Umbilical cord (tissue), 2 donors: ENCODE measurements at places on chromosomes 3 and 15. TPM values are rescaled to one million over a fixed set of nuclear protein-coding genes. Genes with fewer than 3 reads are reported as not detected.

HIGD2B gene
- not detected for total RNA-seq

DNA sequence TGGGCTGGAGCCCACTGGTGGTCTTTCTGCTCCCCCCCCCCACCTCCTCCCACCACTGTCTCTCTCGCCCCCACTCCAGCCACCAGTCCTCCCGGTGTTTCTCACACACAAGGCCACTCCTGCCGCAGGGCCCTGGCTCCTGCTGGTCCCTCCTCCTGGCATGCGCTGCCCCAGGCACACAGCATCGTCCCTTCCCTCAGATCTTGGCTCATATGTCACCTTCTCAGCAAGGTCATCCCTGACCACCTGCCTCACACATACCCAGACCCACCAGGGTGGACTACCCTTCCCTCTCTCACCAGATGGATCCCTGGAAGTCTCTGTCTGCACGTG, 101.5 kb upstream of the IQSEC1 start:
- no peak for DNase-seq

ZNF80 gene
- 2.4 TPM for total RNA-seq

DNA sequence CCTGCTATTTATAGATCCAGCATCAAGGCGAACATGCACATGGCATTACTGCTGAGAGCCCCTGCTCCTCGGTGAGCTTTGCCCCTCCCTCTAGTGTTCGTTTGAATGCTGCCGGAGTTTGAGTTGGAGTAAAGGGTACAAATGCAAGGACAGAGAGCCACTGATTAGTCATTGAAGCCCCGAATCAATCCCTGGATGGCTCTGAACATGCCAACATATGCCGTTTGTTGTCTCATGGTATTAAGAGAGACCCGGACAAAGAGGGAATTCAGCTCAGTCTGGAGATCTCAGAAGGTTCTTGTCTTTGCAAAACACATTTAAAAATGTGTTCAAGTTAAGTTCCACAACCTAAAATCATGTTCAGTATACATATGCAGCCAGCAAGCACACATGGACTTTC, 789.2 kb upstream of the NR2F2 start:
- no peak for DNase-seq

DGKG gene
- 13.5 TPM for total RNA-seq

GRCh38 chr3:37375184-37376127, 201.1 kb upstream of the LRRFIP2 start:
- no peak for DNase-seq

GRCh38 chr15:39963786-39964185, 29.9 kb downstream of the EIF2AK4 start:
- no peak for DNase-seq

SLC28A2 gene
- total RNA-seq: not detected

GTF2E1 gene
- 47.7 TPM for total RNA-seq

DNA sequence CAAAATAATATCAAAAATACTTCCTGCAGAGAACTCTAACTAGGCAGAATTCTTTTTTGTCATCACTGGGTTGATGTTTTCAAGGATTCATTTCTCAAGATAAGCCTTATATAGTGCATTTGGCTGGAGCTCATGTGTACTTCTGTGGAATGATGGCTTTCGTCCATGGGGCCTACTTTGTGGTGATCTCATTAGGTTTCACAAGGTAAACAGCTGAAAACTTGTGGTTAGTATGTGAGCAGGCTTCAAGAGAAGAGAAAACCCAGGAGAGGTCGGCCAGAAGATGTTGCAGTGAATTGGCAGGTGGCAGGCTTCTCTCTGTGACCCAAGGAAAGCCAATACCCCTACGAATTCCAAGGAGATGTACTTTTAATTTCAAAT, 121.4 kb upstream of the PHLDB2 start:
- DNase-seq: peak; percentile 94

HERC2 gene
- 43.8 TPM for total RNA-seq

DNA sequence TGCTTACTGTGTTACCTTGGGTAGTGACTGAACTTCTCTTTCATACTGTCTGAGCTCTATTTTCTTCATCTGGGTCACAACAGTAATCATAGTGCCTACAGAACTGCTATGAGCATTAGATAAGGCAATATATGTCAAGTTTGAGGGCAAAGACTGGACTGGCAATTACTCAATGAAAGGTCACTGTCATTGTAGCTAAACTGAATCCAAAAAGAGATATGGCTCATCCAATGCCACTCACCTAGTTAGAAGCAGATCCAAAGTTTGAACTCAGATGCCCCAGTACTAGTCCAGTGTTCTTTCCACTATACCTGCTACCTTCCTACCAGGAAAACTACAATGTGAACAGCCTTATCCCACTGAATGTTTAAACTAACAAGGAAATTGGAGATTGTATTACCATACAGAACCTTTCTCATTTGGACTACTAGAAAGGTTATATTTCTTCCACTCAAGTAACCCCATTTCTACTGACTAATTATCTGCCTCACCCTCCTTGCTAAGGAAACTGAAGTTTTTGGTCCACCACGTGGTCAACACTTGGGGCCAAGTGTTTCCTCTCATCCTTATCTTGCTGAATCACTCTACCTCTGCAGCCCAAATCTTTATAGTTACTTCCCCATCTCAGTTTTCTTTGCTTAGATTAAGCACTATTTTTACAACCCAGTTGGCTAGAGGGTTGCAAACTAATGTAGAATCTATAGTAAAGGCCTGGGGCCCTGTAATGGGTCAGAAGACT, 202.3 kb upstream of the LPP start:
- DNase-seq: no peak

CHP1 gene
- total RNA-seq: 71.7 TPM

DNA sequence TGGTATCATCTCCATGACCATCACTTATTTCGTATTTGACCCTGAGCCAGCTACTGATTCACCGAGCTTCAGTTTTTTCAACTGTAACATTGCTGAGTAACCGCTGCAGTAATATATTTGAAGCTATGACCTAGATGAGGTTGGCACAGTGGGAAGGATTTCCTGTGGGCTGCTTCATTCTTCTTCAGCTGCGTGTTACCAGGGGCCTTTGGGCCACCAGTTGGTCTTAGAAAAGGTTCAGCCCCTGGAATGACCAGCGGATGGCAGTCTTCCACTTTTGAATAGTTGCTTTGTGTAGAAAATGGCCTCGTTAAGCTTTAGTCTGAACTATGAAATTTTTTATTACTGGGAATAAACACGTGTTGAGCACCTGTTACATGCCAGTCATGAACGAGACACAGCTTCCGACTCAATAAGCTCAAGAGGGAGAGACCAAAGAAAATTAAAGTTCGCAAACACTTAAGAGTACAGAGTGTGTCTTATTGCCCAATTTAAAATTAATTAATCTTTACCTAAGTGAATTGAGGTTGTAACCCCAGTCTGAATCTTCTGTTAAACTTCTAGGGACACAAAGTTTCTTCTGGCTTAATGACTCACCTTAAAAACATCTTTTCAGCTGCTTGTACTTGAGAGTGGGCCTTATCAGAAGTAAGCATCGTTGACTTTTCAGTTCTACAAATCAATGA, 57.6 kb upstream of the NR2E3 start:
- no peak for DNase-seq

GUCA1C gene
- total RNA-seq: not detected

CHRNA3 gene
- 36.4 TPM for total RNA-seq
